Small intestine (tissue), 16 donors: ENCODE measurements at places on chromosomes 7 and 10. TPM values are rescaled to one million over a fixed set of nuclear protein-coding genes. Genes with fewer than 3 reads are reported as not detected.

DNA sequence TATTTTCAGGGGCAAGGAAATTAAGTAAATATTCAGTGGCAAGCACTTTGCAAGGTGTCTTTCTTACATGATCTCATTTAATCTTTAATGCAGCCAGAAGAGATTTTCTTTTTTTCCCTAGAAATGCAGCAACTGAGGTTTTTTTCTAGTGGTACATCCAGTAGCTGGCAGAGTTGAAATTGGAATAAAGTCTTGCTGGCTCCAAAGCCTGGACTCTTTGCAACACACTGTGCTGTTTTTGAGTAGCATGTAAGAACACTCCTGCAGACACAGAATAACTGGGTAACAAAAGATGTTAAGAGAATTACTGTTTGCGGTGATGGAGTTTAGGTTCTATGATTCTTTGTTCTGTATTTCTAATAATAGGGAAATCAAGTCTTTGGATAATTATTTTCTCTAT, 123.6 kb downstream of the PON1 start:
- DNase-seq, result no peak

- DNase-seq, result no peak
Observed at GRCh38 chr10:114482480-114483304, 78.4 kb upstream of the AFAP1L2 start.

DNA sequence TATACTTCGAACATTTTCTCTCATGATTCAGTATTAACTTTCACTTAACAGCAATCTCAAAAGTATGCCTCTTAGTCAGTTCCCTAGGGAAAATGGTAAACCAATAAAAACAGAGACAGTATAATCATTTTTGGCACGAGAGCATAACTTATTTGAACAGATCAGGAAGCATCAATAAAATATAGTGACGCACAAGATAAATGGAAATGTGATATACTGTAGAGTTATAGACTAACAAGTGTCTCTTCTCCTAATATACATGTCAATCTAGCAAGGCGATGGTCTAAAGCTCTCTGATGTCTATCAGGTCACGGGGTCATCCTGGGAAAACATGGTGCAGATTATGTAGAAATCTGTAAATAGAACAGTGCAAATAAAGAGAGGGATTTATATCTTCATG, 131.6 kb downstream of the HGF start:
- no peak for DNase-seq

GRCh38 chr7:151795168-151795811, 81.6 kb downstream of the PRKAG2 start:
- DNase-seq, result no peak

DNA sequence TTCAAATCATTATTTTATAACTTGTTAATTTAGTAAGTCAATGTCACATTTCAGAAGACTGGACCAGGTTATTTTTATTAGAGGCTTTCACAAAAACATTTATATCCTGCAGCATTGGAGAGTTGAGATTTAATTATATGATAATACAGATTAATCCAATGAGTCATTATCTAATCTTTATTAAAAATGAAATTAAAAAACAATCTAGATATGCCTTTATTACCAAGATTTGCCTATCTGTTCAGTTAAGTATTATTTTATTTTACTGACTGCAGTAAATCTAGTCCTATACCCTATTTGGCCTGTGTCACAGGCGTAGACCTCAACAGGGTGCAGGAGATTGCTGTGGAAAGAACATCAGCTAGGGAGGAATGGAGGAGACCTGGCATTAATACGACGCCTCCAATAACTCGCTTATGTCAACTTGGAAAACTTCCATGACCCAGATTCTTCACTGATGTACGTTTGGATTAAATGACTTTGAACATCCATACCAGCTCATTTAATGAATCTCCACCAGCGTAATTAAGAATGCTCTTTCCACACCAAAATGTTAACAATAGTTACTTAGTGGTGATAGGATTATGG, 18.2 kb downstream of the PAXIP1 start:
- no peak for DNase-seq

Gene TRIM74
- 1.3 TPM for polyA plus RNA-seq

- no peak for DNase-seq
Observed at GRCh38 chr7:138186951-138187351, 110.7 kb downstream of the AKR1D1 start.

Gene CALML3
- not detected for polyA plus RNA-seq
